ENCODE measurements at places on chromosomes 7 and 10.

DNA sequence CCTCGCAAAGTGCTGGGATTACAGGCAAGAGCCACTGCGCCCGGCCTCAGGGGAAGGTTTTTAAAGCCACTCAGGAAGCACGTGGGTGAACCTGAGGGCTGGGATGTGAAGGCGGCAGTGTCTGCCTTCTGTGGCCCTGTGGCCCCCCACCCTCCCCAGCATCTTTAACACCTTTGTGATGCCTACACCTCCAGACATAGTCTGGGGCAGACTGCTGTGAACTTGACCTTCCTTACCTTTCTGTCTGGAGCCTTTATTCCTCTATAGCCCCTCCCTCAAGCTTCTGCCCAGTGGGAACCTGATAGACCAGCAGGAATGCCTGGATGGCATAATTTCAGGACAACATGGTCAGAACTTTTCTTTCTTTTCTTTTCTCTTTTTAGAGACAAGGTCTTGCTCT is 550.2 kb downstream of the GALNT17 start:
- DNase-seq = no peak

DNA sequence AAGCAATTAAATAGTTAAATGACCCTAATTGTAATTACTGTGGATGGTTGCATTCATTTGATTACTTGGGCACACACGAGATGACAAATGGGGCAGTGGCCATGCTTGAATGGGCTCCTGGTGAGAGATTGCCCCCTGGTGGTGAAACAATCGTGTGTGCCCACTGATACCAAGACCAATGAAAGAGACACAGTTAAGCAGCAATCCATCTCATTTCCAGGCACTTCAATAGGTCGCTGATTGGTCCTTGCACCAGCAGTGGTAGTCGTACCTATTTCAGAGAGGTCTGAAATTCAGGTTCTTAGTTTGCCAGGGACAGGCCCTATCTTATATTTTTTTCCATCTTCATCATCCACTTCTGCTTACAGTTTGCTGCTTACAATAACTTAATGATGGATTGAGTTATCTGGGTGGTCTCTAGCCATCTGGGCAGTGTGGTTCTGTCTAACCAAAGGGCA is 8.3 kb downstream of the PCBD1 start:
- peak; percentile 76 for DNase-seq

- no peak for DNase-seq
Measured at GRCh38 chr7:90933984-90934383, 330.2 kb upstream of the FZD1 start.

- DNase-seq = no peak
Measured at GRCh38 chr7:130821864-130822263, 87.9 kb upstream of the KLF14 start.

DNA sequence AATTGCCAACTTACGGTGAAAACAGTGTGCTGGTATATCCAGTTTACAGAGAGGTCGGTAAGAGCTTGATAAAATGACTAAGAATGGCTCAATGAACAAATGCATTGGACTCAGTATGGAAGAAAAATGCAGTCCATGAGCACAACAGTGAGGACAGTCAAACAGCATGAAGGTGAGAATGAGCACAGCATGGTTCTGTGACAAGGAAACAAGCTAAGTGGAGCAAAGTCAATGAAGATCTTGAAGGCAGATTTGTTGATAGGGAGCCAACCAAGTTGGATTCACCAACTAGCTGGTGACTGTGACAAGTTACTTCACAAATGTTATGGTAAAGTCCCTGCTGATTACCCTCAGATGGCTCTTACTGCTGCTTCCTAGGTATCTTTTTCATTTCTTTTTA is 75.9 kb downstream of the SHOC2 start:
- no peak for DNase-seq

DNA sequence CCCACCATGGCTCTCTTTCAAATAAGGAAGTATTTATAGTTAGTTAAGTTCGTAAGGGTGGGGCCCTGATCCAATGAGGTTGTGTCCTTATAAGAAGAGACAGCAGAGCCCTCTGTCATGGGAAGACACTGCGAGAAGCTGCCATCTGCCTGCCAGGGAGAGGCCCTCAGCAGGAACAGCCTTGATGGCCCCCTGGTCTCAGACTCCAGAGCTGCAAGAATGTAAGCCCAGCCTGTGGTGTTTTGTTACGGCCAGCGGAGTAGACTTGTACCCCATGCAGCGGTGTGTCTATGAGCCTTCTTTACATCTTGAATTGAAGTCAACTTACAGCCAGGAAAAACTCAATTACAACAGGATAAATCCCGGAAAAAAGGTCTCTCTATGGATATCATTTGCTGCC is 14.3 kb upstream of the LARP4B start:
- DNase-seq = no peak

DNA sequence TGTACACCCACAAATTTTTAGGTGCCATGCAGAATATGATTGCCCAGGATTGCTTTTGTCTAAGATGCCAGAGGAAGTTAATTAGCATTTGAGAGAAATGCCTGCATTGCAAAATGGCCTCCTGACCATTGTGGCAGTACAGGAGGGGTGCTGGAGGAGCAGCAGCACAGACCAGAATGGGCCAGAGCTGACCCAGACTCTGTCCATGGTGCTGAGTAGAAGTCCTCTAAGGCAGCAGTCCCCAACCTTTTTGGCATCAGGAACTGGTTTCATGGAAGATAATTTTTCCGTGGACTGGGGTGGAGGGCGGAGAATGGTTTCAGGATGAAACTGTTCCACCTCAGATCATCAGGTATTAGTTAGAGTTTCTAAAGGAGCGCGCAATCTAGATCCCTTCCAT is 217.8 kb upstream of the AGK start:
- DNase-seq = no peak

DNA sequence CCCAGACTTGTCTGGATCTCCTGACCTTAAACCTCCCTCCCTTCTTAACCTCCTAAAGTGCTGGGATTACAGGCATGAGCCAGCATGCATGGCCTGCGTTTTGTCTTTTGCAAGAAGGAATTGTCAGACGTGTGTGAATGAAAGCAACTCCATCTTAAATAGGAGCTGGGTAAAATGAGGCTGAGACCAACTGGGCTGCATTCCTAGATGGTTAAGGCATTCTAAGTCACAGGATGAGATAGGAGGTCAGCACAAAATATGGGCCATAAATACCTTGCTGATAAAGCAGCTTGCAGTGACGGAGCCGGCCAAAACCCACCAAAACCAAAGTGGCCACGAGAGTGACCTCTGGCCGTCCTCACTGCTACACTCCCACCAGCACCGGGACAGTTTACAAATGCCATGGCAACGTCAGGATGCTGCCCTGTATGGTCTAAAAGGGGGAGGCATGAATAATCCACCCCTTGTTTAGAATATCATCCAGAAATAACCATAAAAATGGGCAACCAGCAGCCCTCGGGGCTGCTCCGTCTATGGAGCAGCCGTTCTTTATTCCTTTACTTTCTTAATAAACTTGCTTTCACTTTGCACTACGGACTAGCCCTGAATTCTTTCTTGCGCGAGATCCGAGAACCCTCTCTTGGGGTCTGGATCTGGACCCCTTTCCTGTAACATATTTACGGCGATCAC is 41.2 kb upstream of the SDK1 start:
- DNase-seq = no peak

DNA sequence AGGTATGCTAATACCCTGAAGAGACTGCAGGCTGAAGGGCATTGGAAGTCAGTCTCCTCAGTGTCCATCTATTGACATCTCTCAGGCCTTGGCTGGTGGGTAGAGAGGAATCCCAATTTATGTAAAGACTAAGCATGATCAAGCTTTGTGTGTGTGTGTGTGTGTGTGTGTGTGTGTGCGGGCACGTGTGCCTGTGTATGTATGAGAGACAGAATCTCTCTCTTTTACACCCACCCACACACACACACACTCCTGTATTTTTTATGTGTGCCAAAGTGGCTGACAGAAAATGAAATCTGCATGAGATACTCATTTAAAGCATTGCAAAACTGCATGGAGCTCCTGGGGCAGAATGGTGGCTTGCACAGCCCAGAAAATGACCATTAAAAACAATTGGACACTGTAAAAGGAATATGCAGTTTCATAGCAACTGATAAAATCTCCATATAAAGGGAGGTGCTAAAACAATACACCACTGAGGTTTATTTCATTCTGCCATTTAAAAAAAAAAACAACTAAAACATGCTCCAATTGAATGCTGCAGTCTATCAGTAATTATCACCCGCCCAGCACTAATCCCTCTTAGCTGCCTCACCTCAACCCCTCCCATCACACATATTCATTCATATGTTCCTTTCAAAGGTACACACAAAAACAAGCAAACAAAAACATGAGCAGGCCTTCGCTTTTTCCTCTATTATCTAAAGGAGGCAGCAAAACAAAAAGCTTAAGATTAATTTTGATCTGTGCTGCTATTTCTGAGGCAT is 385.0 kb downstream of the KCNMA1 start:
- DNase-seq = no peak

GRCh38 chr7:98133181-98133580 is 26.5 kb downstream of the LMTK2 start:
- peak; percentile 14 for DNase-seq

- no peak for DNase-seq
Measured at GRCh38 chr7:45564485-45564884, 9.7 kb upstream of the ADCY1 start.

- DNase-seq = no peak
Measured at GRCh38 chr10:75189266-75190096, 21.1 kb upstream of the VDAC2 start.

- no peak for DNase-seq
Measured at GRCh38 chr7:27064159-27064558, 31.6 kb downstream of the HOXA1 start.

DNA sequence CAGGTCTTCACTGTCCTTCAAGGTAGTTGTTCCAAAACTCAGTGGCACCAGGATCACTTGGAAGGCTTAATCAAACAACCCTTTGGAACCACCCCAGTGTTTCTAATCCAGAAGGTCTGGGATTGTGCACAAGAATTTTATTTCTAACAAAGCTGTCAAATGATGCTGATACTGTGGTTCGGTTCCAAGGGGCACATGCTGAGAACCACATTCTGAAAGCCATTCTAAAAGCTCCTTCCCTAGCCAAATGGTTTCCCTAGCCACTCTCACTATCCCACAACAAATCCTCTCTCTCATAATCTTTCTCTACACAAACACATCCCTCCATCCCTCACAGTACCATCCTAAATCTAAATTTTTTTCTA is 52.1 kb downstream of the MACC1 start:
- DNase-seq = no peak

DNA sequence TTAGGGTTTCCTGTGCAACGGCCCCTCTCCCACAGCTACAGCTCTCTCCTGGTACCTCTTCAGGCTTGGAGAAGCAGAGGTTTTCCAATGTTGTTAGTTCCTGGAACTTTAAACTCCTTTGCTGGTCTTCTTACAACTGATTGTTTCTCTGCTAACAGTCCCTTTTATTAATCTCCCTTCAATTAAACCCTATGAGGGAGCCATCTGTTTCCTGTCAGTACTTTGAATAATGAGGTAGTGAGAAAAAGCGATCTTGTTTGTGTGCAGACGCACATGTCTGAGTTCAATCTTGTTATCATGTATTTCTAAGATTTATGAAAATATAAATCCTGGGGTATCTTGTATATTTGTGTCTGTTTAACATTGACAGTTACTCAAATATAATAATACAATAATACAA is 102.4 kb downstream of the MDFIC start:
- no peak for DNase-seq

GRCh38 chr10:70169011-70169410 is 1.3 kb downstream of the SAR1A start:
- no peak for DNase-seq

- DNase-seq = peak; percentile 64
Measured at GRCh38 chr10:22475651-22476600, 130.6 kb downstream of the SPAG6 start.

GRCh38 chr10:95260909-95261552 is 29.8 kb downstream of the PDLIM1 start:
- DNase-seq = no peak

GRCh38 chr7:128876586-128876977 is 13.9 kb downstream of the ATP6V1F start:
- DNase-seq = no peak

- DNase-seq = no peak
Measured at GRCh38 chr10:30396293-30396692, 37.7 kb upstream of the MAP3K8 start.

GRCh38 chr10:42955493-42955889 is 121.4 kb upstream of the RET start:
- DNase-seq = no peak

GRCh38 chr10:60405172-60405571 is 15.5 kb upstream of the ANK3 start:
- DNase-seq = no peak

GRCh38 chr10:118583611-118584010 is 11.8 kb downstream of the PRLHR start:
- DNase-seq = no peak

DNA sequence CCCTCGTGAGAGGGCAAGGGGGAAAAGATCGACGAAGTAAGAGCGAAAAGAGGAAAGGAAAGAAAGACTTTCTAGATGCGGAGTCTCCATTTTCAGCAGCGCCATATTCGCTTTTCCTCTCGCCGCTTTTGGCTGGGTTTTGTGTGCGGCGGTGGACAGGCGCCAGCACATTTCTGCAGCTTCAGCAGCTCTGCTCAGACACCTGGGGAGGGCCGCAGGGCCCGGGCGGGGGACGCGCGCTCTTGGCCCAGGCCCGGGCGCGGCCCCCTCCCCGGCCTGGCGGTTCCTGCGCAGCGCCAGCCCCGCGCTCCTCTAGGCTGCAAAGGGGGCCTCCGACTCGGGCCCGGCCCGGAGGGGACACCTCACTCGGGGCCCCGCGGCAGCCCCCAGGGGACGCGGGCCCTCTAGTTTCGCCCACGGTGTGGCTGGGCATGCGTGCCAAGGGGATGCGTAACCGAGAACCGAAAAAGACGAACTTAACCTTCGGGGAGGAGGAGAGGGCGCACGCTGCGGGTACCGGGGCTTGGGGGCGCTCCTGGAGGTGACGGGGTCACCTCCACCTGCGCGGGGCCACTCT is 34.5 kb upstream of the EBLN1 start:
- DNase-seq = peak; percentile 67

- no peak for DNase-seq
Measured at GRCh38 chr7:148107443-148108127, 483.0 kb upstream of the C7orf33 start.

- no peak for DNase-seq
Measured at GRCh38 chr7:98837630-98837972, 32.2 kb downstream of the TMEM130 start.

DNA sequence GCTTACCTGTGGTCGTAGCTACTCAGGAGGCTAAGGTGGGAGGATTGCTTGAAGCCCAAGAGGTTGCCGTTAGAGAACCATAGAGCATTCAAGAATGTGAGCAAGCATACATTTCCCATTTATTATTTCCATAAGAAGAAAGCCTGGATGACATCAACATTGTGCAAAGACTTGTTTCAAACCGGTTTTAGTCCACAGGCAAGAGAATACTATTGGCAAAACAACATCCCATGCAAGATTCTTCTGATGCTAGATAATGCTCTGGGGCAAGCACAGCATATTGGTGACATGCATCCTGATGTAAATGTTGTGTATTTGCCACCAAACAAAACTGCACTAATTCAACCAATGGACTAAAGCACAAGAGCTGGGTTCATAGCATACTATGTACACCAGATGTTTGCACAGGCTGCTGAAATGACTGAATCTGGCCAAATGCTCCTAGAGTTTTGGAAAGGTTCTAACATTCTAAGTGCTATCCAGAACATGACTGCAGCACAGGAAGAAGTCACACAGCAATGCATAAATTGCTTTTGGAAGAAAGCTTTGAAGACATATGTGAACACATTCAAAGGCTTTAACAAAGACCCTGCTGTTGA is 42.6 kb downstream of the OTUD1 start:
- DNase-seq = no peak

GRCh38 chr10:48193556-48193955 is 80.9 kb downstream of the FRMPD2 start:
- no peak for DNase-seq
